ENCODE measurements at places on chromosomes 13 and 19.
A peak's percentile ranks its signal among the peaks of the same experiment; 100 is the strongest.

DNA sequence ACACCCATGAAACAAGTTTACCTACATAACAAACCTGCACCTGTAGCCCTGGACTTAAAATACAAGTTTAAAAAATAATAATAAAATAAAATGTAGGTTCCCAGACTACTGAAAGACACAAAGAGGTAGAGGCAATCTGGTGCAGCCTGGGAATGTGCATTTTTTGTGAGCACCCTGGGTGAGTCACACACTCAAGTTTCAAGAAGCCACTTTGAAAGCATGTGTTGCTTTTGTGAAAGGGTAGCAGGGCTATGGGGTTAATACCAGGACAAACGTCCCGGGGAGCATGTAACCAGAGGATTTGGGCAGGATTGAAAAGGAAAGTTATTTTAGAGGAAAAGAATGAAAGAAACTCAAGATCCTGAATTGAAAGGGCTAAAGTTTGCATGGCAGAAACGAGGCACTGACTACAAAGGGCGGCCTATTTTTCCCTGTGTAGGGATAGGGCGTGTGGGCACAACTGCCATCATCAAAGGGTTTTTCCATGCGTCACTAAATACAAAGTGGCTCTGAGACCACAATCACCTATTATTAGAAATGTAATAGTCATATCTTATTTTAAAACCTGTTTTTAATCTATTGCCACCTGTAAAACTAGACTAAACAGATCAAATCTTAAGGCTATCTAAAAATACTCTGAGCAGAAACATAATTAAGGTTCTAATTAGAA lies 314.9 kb downstream of the COG6 start:
- DNase-seq: no peak

DNA sequence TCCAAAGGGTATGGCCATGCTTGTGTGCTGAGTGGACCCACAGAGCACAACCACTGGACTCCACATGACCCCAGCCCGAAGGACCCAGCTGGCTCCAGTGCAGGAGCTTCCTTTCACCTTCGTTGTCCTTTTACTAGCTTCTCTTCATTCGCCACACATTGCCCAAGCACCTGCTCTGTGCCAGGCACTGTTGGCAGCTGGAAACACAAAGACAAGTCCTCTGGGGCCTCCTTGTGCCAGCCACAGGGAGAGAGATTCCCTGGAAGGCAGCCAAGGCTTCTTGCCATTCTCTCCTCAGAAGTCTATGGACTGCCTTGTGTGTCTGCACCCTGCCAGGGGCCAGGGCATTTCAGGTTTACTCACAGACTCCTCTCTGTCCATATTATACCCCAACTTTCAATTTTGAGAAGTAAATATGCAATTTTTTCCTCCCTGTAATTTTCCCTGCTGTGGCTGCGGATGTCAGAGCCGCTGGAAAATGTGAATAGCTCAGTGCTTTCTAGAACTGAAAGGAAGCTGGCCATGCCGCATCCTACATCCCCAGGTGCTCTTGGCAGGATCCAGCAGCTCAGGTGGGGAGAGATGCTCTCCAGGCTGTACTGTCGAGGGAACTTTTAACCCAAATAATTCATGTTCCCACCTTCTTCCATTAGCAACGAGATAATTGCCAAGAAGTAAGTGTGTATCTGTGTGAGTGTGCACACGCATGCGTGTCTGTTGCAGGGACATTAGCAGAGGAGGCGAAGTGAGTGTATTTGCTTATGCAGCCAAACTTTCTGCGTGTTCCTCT lies 57.2 kb downstream of the CHST8 start:
- no peak for DNase-seq

- DNase-seq: no peak
Observed at GRCh38 chr19:20840371-20840770, 64.3 kb downstream of the ZNF66 start.

DNA sequence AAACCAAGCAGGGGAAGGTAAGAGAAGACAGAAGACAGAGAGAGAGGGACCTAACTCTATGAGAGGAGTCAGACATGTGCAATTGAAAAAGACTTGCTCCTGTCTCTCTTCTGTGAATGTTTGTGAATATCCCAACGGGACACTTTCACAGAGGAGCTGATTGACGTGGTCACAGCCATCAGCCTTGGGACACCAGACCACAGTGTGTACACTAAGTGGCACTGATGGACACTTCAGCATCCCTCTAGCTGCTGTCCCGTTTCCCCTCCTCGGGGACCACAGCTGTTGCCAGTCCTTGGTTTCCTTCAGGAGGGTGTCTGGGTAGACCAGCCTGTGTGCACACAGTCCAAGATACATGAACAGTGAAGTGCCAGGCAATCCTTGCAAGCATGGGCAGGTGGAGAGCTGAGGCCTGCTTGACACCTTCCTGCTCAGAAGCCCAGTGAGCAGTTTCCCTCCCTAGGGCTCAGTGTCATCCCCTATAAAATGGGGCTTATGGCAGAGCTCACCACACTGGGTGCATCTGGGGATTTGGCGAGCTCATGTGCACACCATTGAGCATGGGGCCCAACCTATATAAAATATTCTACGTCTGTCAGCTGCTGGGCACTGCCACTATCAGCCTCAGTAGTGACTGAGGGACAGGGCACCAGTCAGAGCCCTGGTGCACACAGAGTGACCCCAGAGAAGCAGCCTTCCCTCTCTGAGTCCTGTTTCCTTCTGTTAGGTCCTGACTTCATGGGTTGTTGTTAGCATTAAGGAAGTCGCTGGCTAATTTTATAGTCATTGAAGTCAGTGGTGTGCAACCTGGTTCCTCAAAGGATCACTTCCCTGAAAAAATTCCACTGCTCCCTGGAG lies 4.3 kb upstream of the USF2 start:
- DNase-seq: no peak

DNA sequence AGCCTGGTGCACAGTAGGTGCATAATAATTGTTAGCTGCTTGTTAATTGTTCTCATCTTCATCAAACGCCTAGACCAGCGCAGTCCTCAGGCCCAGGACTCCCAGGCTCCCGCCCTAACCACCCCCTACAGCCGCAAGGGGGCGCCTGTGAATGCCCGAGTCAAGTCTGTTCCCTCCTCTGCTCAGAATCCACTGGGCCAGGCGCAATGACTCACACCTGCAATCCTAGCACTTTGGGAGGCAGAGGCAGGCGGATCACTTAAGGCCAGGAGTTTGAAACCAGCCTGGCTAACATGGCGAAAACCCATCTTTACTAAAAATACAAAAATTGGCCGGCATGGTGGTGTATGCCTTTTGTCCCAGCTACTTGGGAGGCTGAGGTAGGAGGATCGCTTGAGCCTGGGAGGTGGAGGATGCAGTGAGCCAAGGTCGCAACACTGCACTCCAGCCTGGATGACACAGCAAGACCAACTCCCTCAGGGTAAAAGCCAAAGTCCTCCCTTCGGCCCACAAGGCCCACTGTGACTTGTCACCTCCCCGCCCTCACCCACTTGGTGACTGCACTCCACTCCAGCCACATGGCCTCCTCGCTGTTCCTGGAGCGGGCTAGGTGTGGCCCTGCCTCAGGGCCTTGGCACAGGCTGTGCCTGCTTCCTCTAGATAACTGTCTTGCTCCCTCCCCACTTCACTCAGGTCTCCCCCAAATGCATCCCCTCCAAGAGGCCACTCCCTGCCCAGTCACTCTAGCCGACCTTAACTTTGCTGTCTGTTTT lies 9.1 kb downstream of the ZNF653 start:
- peak; percentile 74 for DNase-seq

GRCh38 chr13:46648166-46648607 lies 95.2 kb downstream of the LRCH1 start:
- no peak for DNase-seq

- DNase-seq: no peak
Observed at GRCh38 chr19:50977626-50978025, 6.1 kb downstream of the KLK7 start.
